ENCODE measurements at places on chromosomes 2 and 18.
A peak's percentile ranks its signal among the peaks of the same experiment; 100 is the strongest.

- peak; percentile 18 for DNase-seq
These were observed 2.8 kb downstream of the TMEM169 start for GRCh38 chr2:216084547-216084946.

DNA sequence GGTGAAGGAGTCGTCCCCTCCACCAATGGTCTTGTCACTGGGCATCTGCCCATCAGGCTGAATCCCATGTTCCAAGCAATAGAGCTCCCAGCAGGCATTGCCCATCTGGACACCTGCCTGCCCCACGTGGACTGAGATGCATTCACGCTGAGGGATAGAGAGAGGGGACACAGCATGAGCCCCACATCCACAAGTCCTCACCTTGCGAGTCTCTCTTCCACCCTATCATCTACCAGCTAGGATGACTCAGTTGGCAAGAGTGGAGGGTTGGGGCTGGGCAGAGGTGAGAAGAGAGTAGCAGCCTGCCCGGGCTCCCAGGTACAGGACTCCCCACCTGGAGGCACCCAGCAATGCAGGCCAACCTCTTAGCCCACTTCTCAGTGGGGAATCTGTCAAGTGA lies 959 bp upstream of the TUBA4B start:
- peak; percentile 41 for DNase-seq

- DNase-seq: no peak
These were observed 2.7 kb downstream of the CDH7 start for GRCh38 chr18:65753520-65753919.

GRCh38 chr2:205610437-205610836 lies 71.9 kb upstream of the NRP2 start:
- no peak for DNase-seq

GRCh38 chr2:34602262-34602661 lies 1003.2 kb upstream of the FAM98A start:
- no peak for DNase-seq

DNA sequence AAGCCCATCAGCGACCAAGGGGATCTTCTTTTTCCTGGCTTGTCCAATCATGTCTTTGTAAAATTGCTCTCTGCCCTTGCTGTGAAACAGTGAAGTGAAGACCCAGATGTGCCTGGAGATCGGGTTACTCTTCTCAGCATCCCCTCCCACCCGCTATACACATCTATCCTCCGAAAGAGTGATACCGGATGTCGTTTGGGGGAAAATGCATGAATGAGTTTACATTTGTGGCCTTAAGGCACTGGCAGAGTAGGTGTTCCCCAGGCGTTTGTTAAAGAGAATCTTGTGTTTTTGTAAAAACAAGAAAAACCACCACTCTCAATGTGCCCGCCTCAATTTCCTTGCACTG lies 528.3 kb downstream of the CMPK2 start:
- DNase-seq: no peak

GRCh38 chr2:65340898-65341681 lies 91.3 kb downstream of the SPRED2 start:
- no peak for DNase-seq

GRCh38 chr2:85594715-85595300 lies 737 bp upstream of the RNF181 start:
- no peak for DNase-seq

GRCh38 chr2:36059691-36060090 lies 295.9 kb upstream of the CRIM1 start:
- no peak for DNase-seq

DNA sequence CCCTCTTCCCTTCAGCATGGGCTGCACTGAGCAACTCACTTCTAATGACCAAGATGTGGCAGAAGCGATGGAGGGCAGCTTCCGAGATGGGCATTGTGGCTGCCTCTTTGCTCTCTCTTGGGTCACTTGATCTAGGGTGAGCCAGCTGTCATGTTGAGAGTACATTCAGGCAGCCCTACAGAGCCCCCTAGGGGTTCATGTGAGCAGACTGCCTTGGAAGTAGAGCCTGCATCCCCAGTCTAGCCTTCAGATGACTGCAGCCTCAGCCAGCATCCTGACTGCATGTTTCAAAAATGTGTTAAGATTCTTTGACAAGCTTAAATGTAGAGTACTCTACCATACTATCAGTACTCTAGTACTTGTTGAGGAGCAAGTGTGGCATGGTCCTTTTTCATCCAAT lies 143.9 kb downstream of the NCK2 start:
- peak; percentile 41 for DNase-seq

DNA sequence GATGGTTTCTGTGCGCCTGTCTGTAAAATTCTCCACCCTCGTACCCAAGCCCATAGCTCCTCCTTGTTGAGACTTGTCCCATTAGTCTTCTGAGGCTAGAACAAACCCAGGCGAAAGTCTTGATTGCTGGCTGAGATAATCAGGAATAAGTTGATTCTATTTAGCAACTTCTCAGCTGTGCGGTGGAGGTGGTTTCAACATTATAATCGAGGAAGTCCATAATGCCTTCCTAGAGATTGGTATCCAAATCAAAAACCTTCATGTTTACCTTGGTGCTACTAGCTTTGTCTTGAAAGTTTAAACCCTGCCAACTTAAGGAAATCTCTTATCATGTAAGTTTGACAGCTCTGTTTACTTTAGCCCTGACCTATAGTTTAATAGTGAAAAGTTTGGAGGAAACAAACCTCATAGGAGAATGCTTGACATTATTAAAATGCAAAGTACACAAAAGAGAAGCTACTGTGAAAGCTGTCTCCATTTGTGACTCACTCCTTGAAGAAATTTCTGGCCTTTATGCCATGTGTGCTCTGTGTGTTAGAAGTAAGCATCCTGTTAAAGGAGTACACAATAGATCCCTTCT lies 36.6 kb upstream of the DSC1 start:
- no peak for DNase-seq

GRCh38 chr18:31931163-31931885 lies 11.6 kb downstream of the TRAPPC8 start:
- no peak for DNase-seq

- DNase-seq: no peak
These were observed 669.6 kb upstream of the VRK2 start for GRCh38 chr2:57376985-57377384.

DNA sequence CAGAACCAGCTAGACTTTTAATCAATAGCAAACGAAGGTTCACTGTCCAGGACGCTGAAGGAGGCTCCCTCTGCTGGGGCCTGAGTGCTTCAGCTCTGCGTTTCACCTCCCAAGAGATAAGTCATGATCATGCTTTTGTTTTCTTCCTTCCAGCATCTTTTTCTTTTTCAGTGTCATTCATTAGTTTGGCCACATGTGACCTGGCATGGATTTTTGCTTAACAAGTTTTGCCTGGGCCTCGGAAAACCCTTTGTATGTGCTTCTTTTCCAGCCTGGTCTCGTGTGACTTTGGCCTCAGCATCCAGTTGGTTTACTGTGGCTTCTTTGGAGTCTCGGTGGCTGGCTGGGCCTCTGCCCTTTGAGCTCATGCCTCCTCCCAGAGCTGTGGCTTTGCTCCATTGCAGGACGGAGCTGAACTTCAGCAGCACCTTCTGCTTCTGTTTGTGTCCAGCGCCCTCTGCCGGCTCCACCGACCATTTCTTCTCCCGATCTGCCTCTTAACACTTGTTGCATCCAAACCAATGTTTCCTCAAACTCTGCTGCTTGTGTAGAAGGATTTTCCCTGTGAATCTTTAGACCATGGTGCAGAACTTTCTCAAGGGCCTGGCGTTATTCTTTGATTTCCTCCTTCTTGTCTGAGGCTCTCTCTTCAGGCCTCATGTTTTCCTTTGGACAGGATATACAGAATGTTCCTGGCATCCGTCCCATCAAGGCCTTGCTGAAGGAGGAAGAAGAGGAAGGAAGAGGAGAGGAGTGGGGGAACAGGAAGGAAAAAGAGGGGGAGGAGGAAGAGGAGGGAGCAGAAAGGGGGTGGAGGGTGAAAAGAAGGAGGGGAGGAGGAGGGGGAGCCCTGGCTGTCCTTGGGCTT lies 23.6 kb upstream of the HES6 start:
- peak; percentile 76 for DNase-seq

GRCh38 chr2:159209341-159210306 lies 76.9 kb downstream of the WDSUB1 start:
- peak; percentile 22 for DNase-seq

- no peak for DNase-seq
These were observed 253.4 kb downstream of the TMX3 start for GRCh38 chr18:68461481-68462018.

GRCh38 chr2:142974288-142975024 lies 97.0 kb downstream of the KYNU start:
- DNase-seq: no peak

DNA sequence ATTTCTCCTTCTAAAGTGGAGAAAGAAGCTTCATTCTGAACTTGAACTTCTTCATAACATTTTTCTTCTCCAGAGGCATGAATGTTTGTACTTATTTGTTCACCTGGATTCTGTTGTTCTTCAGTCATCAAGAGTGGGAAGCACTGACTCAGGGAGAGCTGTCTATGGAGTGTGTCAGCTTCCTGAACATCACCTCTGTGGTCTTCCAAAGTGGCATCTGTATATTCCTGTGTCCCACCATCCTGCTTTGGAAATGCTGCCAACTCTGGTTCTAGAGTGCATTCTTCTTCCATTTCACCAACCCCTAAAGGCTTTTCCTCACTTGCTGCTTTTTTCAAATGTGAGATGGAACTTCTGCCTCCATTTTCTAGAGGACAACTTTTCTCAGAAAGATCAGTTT lies 59.5 kb downstream of the TTN start:
- DNase-seq: no peak

- DNase-seq: no peak
These were observed 736.5 kb downstream of the EPHA4 start for GRCh38 chr2:220835583-220835982.

DNA sequence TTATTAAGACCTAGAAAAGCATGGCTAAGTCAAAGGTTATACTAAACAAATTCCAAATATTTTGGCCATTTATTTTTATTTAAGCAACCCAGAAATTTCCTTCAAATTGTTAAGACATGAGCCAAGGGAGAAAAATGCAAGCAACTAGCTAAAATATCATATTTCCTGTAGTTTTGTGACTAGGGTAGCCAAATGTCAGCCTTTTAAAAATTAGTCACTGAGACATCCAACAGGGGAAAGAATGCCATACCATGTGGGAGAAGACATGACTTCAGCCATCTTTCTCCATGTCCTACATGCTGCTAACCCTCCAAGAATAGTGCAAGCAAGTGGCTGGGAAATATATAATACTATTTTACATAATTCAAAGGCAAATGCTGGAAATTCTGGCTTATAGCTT lies 197.9 kb downstream of the DSEL start:
- DNase-seq: no peak

GRCh38 chr2:61733563-61733962 lies 120.3 kb downstream of the FAM161A start:
- DNase-seq: no peak

DNA sequence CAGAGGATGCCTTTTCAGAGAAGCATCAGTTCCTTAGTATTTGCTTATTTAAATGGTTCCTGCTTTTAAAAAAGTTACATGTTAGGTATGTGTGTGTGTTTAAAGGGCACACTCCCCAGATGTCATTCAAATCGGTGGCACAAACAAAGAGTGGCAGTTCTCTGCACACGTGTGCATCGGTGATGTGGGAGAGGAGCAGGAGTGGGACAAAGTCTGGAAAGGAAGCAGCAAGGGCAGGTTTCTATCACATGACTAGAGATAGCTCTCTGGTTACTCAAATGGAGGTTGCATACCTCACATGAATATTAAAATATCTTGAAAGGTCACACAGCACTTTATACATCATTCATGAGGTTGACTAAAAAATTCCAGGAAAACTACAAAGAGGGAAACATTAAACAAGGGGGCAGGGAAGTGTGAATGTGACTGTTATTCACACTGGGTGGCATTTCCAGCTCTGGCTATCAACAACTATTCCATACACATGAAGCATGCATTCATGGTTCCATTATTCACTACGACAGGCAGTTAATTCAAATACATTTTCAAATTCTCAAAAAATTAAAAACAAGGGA lies 64.7 kb downstream of the SEPTIN10 start:
- no peak for DNase-seq

DNA sequence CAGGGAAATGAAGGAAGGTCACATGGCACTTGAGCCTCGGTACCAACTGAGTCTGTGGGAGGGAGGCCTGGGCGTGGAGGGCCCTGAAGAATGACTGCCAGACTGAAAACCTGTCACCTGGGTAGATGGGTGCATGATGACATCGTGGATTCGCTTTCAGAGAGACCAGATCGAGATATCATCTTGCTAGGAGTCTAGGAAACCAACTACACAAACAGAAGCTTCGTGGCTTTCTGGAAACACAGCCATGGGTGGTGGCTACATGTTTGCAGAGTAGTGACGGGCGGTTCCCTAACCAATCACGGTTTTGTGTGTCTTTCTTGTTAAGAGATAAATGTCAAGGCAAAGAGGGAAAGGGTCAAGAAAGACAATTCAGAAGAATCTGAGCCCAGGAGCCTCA lies 155.0 kb downstream of the EIPR1 start:
- peak; percentile 75 for DNase-seq

GRCh38 chr2:52113338-52113737 lies 1081.4 kb upstream of the NRXN1 start:
- no peak for DNase-seq

DNA sequence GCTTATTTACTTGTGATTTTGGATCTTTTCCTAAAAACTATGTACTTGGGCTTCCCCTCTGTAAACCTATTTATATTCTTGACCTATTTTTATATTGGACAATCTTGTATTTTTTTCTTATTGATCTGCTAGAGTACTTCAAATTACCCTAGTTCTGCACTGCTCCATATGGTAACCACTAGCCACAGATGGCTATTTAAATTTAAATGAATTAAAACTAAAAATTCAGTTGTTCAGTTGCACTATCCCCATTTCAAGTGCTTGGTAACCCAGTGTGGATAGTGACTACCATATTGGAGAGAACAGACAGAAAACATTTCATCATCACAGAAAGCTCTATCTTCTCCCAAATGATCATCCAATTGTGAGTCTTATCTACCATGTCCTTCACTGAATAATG lies 74.3 kb downstream of the PDK1 start:
- no peak for DNase-seq

GRCh38 chr2:38505779-38506178 lies 96.9 kb downstream of the HNRNPLL start:
- DNase-seq: no peak

DNA sequence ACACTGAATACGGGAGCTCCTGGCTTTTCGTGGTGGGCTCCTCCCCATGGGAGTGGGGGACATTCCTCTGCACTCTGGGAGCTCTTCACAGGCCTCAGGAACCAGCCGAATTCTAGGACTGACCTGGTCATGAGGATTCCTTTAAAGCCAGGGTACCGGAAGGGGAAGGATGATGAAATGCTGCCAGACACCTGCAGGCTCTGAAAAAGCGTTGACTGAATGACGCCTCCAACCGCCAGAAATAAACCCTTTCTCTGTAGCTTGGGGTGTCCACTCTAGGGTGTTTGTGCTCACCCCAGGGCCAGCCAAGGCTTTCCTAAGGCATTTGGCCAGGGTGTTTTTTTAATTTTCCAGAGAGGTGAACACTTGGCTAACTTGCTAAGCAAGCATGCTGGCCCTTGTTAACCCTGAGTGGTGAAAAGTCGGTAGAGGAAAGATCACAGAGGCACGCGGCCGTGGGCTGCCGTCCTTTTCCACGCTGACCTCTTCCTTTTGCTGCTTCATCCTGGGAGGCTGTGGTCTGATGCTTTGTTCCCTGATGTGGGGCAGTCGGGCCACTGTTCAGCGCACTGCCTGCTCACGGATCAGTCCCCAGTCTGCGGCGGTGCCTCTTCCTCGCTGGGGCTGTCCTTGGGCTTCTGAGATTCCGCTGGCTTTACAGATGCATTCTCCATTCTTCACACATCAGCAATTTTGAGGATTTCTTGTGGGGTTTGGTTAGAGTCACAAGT lies 32.0 kb downstream of the IMPA2 start:
- no peak for DNase-seq

GRCh38 chr2:203444738-203445137 lies 90.4 kb downstream of the RAPH1 start:
- DNase-seq: no peak

GRCh38 chr2:176122052-176122682 lies 352 bp upstream of the HOXD9 start:
- no peak for DNase-seq
